Suppressor macrophage treated with lipopolysaccharide for 4 hours (primary cell): ENCODE measurements at places on chromosomes 4 and X.

DNA sequence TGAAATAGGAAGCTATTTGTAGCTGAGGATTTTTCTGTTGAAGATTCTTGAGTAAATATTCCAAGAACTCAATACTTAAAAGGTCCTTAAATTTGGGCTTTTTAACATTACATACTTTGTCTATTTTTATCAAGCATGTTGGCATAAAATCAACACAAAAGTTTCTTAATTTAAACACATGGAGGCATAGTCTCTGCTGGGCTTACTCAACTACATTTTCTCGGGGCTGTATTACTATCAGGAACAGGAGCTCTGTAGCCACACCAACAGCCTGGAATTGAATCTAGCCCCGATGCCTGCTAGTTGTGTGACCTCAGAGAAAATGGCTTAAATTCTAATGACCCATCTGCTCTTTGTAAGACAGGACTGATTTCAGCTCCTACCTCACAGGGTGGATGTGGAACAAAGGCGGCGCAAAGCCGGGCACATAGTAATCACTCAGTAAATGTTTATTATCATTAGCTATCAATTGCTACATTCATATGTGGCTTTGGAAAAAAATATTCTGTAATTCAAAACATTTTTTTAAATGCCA lies 207.0 kb downstream of the NSUN7 start:
- DNase-seq: no peak

GRCh38 chrX:68705986-68706385 lies 58.5 kb downstream of the STARD8 start:
- no peak for DNase-seq

DNA sequence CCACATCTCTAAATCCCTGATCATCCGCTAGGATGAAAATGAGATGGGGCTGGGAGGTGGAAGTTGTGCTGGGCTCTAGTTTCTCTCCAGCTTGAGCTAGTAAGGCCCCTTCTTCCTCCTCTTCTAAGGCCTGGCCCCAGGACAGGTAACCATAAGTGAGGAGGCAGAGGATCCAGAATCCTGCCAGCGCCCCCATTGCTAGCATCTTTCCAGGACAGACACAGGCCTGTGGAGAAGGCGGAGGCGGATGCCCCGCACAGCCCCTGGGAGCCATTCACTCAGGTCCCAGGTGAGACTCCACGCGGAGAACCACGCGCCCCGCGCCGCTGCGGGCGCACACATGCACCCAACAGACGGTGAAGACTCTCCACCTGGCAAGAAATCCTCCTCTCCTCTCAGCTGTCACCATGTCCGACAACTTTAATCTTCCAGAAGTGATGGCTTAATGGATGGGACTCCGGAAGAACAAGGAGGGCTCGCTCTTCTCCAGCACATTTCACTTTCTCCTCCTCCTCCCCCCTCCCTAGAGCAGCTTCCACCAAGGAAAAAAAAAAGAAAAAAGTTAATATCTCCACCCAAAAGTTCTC lies 793 bp downstream of the ARSJ start:
- no peak for DNase-seq

DNA sequence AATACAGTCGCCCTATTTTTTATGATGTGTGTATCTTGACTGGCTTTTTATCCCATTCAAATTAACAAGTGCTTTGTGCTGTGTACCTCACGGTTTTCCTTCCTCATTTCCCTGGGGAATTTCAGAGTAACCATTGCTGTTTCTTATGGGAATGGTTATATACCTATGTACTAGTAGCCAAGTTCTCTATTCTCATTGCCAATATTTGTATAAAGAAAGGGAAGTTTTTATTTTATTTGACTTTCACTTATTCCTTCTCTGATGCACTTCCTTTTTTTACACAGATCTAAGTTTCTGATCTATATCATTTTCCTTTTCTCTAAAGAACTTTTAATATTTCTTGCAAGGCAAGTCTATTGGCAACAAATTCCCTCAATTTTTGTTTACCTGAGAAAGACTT lies 181.3 kb downstream of the SOWAHB start:
- DNase-seq: peak; percentile 30

GRCh38 chr4:45004847-45005565 lies 278.6 kb upstream of the GNPDA2 start:
- no peak for DNase-seq

GRCh38 chr4:52243367-52243766 lies 192.3 kb downstream of the SPATA18 start:
- no peak for DNase-seq

DNA sequence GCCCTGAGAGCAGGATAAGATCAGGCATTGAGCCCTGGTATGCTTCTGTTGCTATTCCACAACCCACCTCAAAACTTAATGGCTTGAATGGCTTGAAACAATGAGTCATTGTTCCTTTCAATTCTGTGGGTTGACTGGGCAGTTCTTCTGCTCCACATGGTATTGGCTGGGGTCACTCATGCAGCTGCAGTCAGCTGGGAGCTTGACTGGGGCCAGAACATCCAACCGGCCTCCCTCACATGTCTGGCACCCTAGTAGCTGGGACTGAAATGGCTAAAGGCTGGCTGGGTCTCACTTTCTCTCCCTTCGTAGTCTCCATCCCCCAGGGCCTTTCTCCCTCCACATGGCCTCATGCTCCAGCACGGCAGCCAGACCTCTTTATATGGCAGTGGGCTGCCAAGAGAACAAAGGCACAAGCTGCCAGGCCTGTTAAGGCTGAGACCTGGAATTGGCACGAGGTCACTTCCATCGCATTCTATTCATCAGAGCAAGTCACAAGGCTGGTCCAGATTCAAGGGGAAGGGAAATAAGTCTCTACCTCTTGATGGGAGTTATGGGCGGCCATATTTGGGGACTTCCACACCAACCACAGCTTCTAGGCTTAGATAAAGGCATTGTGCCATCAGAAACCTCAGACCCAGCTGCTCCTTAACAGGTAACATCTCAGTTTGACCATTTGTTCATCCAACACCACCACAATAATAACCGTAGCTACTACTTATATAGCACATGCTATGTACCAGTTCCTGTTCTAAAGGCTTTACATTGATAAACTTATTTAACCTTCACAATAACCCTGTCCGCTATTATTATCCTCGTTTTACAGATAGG lies 159.7 kb upstream of the ATP6AP2 start:
- DNase-seq: no peak

GRCh38 chrX:121831601-121832000 lies 784.2 kb downstream of the GLUD2 start:
- DNase-seq: no peak
